ENCODE measurements at places on chromosomes 4 and X.

- DNase-seq = no peak
Observed at GRCh38 chr4:16532240-16532970, 306.1 kb upstream of the TAPT1 start.

DNA sequence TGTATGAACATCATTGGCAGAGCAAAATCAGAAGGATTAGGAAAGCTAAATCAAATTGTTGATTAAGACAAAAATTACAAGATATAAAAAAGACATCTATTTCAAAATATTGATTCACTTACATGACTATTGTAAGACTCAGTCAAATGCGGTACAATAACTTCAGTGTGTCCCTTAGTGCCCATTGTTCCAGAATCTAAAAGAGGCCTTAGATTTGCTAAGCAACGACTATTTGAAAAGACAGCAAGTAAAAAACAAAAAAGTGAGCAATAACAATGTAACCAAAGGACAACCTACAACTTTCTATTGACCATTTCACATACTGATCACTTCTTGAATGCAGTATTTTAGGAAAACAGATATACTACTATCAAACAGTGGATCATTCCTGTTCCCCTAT is 65.6 kb downstream of the UBA6 start:
- no peak for DNase-seq

GRCh38 chr4:9812501-9813340 is 31.3 kb downstream of the DRD5 start:
- no peak for DNase-seq

- no peak for DNase-seq
Observed at GRCh38 chrX:104427073-104427472, 138.9 kb upstream of the IL1RAPL2 start.

DNA sequence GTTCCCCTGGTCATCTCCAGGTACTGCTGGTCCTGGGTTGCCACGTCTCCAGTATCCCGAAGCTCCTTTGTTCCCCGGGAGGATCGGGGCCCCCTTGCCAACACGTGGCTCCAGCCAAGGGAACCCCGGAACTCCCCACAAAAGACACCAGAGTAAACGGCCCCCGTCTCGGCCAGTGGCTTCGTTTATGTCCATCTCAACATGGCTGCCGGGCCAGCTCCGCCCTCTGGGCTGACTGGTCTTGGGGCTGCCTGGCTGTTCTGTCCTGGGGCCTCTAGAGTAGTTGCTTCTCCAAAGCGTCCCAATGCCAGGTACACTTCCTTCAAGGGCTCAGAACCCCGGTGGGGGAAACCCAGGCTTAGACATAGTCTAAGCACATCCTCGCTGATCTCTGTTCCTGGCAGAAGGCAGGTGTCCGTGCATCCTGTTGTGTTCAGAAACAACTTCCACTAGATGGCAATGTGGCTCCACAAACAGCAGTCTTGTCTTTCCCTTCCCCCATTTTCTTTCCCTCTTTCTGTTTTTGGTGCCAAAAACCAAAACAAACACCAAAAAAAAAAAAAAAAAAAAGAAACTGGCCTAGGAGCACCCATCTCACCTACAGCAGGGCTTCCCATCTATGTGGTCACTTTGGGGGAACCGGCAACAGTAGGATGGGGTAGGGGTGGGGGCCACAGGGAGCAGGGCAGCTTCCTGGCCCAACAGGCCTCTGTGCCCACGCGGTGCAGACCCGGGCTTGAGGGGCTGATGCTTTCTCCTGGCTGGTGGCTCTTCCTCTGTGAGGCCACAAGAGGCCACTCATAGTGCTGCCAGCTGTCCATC is 35.3 kb downstream of the NBDY start:
- DNase-seq = no peak

DNA sequence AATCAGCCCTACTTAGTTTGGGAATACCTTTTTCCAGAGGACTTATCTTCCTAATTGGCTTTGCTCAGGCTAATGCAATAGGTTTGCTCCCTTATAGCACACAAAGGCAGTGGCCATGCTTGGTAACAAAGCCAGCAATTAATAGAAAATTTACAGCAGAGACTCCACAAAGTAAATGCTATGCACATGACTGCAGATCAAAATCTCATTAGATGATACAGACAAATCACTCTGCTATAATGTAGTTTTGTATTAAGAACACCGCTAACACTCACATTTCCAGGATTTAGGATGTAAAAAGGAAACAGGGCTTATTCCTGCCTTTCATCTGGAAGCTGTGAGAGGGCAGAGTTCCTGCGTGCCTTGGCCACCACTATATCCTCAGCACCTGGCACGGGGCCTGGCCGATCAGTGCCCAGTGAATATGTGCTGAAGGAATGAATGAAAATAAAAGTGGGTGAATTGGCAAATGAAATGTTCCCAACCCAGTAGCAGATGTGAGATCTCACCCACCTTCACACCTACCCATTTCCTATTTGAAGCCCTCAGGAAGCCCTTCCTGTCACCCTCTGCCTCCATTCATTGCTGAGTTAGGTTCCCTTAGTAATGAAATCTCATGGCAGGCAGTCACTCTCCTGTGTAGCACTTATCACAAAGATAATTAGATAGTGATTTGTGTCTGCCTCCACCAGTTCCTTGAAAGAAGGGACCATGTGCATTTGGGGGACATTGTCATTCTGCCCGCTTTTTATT is 5.1 kb downstream of the SEPTIN6 start:
- no peak for DNase-seq
